Cardiac muscle cell (in vitro differentiated cells and primary cell): ENCODE measurements at places on chromosomes 2 and 18.
A peak's percentile ranks its signal among the peaks of the same experiment; 100 is the strongest.

GRCh38 chr2:214542866-214543265 is 132.0 kb downstream of the VWC2L start:
- no peak for DNase-seq

DNA sequence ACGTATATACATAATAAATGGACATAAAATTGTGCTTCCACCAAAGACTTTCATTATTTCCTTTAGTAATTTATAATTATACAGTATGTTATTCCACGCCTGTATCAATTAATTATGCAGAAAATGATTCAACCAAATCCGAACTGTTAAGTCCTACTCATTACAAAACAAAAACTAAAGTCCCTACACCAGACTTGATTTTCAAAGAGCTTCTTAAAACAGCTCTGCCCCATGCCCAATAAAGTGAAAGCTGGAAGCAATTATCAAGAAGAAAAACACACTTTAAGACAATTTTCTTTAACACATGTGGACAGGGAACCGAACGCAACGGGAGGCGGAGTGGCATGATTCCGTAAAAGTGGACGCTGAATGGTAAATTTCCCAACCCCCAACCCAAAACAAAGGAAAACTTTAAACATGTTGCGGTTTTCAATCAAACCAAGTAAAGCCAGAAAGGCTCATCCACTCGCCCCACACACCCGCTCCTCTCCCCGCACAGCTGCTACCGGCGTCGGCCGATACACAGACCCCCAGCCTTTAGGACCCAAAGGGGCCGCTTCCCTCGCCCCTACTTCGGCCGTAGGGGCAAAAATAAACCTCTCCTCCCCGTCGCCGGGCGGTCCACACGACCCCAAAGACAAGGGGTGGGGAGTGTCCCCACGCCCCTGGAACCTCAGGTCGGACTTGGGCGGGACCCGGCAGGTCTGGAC is 705 bp downstream of the YES1 start:
- peak; percentile 32 for DNase-seq

DNA sequence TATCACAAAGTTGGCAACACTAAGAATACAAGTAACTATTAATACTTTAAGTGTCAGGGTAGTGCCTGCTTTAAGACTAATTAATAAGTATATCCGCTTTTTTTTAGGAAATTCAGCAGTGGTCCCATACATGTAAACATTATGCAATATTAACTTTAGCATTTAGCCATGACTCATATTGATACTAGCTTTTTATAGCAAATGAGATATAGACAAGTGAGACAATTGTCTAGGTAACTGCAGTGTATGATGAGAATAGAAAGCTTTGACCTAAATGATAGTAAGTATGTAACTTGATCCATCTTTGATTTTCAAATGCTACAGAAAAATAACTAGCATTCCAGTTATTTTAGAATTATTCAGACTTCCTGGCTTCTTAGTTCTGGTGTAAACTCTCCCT is 27.4 kb upstream of the VRK2 start:
- DNase-seq = no peak

DNA sequence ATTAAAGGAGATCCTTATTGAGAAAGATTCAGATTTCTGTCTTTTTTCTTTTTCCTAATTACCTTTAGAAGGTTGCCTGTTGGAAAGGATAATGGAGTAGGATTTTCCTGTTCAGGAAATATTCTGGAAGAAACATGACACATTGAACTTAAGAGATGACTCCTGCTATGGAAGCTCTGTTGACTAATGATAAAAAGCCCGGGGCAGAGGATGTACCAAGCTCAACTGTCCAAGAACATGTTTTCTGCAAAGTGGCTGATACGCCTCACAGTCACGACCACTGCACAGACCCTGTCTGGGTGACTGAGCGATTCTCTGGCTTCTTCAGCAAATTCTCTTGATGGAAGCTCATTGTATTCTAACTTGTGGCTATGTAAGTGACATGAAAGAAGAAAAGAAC is 86.2 kb upstream of the THOC1 start:
- no peak for DNase-seq

- peak; percentile 37 for DNase-seq
These were observed 14.2 kb downstream of the SCN9A start for GRCh38 chr2:166361351-166362153.

GRCh38 chr18:45464619-45465018 is 150.7 kb upstream of the SLC14A2 start:
- DNase-seq = no peak
